ENCODE measurements at places on chromosomes 6 and 20. TPM values are rescaled to one million over a fixed set of nuclear protein-coding genes. Genes with fewer than 3 reads are reported as not detected.

Gene ASIP
- total RNA-seq: not detected

Gene SYCP2
- total RNA-seq: 3.3 TPM

Gene FAM162B
- not detected for total RNA-seq

Gene TFAP2A
- 0.15 TPM for total RNA-seq

- no peaks in the 10 kb centered on the region for H3K36me3 ChIP-seq
- DNase-seq: no peak
- H3K4me1 ChIP-seq: no peaks in the 10 kb centered on the region
- H3K4me3 ChIP-seq: no peak overlapping the region
These were observed 91.0 kb upstream of the MCHR2 start for GRCh38 chr6:100084991-100085364.

- no peaks in the 10 kb centered on the region for H3K27me3 ChIP-seq
- no peak for DNase-seq
- H3K27ac ChIP-seq: no peak overlapping the region
- no peaks in the 10 kb centered on the region for H3K36me3 ChIP-seq
These were observed 656.2 kb downstream of the FRK start for GRCh38 chr6:115404446-115404845.

- H3K36me3 ChIP-seq: no peaks in the 10 kb centered on the region
- H3K27ac ChIP-seq: no peak overlapping the region
- no peaks in the 10 kb centered on the region for H3K4me1 ChIP-seq
- H3K27me3 ChIP-seq: no peaks in the 10 kb centered on the region
- no peak overlapping the region for H3K4me3 ChIP-seq
These were observed 64.3 kb upstream of the SIRPG start for GRCh38 chr20:1721687-1722512.

DNA sequence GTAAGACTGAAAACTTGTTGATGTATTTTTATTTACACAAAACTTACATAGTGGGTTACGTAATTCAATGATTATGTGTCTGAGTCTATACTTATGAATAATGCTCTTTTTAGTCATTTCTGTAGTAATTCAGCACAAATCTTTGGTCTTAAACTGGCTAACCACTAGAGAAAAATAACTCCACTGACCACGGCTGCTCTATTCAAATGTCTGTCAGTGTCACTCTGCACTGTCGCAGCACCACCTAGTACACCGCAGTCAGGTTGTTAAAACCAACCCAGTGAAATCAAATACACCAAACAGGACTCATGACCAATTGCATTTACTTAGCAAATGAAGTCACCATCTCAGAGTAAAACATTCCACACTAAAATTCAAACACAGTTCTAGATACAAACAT is 93.5 kb upstream of the CCDC28A start:
- DNase-seq: no peak
- H3K4me3 ChIP-seq: no peak overlapping the region
- H3K4me1 ChIP-seq: no peaks in the 10 kb centered on the region
- H3K36me3 ChIP-seq: no peaks in the 10 kb centered on the region

DNA sequence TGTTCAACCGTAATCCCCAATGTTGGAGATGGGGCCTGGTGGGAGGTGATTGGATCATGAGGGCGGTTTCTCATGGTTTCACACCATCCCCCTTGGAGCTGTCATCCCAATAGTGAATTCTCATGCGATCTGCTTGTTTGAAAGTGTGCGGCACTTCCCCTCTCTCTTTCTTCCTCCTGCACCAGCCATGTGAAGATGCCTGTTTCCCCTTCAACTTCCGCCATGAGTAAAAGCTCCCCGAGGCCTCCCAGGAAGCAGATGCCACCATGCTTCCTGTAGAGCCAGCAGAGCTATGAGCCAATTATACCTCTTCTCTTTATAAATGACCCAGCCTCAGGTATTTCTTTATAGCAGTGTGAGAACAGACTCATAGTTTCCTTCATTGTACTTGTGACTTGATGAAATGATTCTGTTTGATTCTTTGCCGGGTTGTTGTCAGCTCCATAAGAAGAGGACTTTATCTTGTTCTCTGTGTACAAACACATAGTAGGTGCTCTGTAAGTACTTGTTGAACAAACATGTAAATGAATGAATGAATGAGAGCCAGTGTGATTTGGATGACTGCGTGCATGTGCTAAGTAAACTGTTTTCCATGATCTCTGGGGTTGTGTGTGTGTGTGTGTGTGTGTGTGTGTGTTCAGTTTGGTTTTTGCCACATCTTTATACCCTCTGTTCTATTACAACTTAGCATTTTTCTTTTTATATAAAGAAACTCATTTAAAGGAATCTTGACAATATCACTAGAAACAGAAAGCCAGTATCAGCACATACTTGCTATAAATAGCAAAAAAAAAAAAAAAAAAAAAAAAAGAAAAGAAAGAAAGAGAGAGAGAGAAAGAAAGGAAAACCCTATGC is 22.5 kb upstream of the PTGIS start:
- peaks cover 38% of the 10 kb centered on the region for H3K4me1 ChIP-seq
- no peak overlapping the region for H3K27ac ChIP-seq
- no peaks in the 10 kb centered on the region for H3K27me3 ChIP-seq
- DNase-seq: no peak
- H3K36me3 ChIP-seq: no peaks in the 10 kb centered on the region
